ENCODE measurements at places on chromosomes 1 and 21.

GRCh38 chr1:170204121-170204520 is 58.4 kb downstream of the NTMT2 start:
- DNase-seq = no peak

DNA sequence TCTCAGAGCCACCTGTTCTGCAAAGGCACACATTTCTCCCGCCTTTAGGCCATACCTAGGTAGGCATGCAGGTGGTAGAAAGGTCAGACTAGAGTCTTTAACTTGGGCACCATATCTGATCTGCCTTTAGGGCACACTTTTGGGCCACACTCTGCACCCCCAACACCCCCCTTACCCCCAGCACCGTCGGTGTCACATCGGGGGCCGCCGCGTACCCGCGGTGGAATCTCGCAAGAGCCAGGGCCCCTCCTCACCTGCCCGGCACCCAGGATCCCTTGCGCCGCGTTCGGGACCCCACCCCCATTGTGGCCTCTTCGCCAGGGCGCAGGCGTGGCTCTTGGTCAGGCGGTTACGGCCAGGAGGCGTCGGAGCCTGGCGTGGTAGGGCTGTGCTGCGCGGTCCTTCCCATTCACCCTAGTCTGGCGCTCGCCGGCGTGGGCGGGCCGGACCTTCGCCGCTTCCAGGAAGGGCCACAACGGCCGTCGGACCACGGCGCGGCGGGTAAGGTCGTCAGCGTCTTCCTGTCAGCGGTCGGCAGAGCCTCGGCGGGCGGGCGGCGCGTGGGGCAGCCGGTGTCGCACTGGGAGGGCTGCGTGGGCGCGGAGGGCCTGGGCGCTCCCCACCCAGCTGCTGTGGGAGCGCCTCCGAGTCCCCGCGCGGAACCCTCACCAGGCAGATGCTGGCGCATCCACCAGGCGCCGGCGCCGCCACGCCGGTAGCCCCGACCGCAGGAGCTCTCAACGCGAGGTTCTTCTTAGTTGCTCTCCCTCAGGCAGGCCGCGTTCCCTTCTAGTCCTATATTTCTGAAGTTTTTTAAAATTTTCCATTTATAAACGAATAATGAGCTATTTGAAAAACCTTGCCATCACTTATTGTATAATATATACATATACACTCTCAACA is at the start of gene DNAH14:
DNAH14 (plus strand) TSS at position 341 of the 903 bp plus-strand sequence. CDS start 23,028 bp downstream, outside the sequence.
- DNase-seq = no peak

DNA sequence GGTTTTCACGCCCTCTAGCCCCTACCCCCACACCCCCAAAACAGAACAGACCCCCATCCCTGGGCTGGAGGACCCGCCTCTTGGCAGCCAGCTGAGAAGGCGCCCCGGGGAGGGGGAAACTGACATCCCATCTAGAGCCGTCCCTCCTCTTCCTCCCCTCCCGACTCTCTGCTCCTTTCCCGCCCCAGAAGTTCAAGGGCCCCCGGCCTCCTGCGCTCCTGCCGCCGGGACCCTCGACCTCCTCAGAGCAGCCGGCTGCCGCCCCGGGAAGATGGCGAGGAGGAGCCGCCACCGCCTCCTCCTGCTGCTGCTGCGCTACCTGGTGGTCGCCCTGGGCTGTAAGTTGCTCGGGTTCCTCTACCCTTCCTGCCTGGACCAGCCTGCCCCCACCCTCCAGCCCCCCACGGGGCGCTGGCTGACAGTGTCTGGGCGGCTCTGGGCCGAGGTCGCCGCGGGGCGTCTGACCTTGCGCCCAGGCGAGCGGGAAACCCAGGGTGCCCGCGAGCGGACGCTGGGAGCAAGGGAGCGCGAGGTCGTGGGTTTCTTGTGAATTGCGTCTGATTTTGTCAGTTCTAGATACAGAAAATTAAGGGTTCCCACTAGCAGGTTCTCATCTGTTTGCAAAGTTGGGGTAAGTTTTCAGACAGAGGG is 618 bp downstream of the JAM2 start:
- DNase-seq = no peak

DNA sequence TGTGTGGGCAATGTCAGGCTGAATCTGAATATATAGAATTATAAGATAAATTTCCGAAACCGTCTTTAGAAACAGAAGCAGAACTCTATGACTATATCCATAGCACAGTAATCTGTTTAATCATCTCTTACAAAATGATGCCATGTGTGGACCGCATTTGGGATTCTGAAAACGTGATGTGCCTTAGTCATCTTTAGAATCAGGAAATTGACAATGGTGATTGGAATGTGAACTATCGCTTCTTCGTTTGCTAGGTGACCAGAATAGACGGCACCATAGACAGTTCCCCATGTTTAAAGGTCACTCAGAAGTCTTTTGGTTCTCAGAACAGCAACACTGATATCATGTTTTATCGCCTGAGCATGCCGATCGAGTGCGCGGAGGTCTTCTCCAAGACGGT is 300.3 kb downstream of the ZP4 start:
- no peak for DNase-seq

GRCh38 chr21:42568866-42569731 is 55.4 kb downstream of the SLC37A1 start:
- no peak for DNase-seq

DNA sequence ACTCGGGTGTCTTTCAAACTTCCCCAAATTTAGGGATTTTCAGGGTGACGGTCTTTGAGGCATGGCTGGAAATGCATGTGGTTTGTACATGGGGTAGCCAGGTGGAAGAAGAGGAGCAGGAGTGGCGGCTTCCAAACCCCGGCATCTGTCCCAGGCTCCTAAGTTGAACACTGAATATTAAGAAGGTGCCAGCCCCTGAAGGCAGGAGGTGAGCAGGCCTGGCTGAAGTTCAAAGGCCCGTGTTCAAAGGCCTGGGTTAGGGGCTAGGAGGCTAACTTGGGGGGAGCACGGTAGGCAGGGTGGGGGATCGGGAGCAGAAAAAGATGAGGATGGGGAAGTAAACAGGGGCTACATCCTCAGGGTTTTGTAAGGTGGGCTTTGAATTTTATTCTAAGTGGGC is 42.8 kb downstream of the ELK4 start:
- no peak for DNase-seq

DNA sequence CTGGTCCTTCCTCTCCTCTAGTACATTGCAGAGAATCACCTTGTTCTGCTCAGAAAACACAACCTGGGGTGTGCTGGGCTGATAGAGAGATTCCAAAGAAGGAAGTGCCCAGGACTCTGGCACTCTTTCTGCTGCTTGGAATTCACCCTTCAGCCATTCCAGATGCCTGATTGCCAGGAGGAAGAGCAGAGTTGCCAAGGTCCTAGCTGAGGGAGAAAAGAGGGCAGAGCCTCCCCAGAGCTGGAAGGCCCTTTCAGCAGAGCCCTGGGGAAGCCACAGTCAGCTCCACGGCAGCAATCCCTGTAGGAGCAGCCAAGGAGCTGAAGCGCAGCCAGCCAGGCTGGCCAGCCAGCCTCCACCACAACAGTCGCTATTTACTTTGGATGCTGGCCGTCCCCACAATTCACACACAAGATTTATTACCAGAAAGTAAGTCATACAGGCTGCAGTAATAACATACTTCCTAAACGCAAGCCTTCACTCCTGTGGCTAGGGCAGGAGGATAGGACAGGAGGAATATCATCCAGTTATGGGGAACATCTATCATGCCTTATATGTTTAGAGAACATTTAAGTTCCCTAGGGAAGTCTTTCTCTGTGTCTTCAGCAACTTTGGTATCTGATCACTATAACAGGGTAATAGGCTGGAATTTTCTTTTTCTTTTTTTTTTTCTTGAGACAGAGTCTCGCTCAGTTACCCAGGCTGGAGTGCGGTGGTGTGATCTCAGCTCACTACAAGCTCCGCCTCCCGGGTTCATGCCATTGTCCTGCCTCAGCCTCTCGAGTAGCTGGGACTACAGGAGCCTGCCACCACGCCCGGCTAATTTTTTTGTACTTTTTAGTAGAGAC is 36.6 kb upstream of the SLC44A3 start:
- no peak for DNase-seq

- DNase-seq = no peak
Measured at GRCh38 chr1:30111431-30111830, 612.0 kb downstream of the MATN1 start.

- no peak for DNase-seq
Measured at GRCh38 chr1:53442299-53442698, 16.9 kb upstream of the DMRTB1 start.

DNA sequence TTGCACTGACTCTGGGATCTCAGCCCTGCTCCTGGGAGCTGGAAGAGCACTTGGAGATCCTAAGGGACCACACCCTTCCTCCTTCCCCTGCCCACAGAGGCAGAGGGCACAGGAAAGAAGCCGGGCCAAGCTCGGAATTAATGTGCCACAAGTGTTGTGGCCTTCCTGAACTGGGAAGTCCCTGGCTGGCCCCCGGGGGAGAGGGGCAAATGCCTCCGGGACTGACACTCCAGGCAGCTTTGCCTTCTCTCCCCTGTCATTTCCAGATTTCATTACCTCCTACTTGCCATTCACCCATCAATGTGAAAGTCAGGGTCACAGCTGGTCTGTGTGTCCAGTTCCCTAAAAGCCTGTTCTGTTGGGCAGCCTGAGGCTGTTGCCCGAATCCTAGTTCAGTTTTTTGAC is 21.7 kb downstream of the SESN2 start:
- no peak for DNase-seq

DNA sequence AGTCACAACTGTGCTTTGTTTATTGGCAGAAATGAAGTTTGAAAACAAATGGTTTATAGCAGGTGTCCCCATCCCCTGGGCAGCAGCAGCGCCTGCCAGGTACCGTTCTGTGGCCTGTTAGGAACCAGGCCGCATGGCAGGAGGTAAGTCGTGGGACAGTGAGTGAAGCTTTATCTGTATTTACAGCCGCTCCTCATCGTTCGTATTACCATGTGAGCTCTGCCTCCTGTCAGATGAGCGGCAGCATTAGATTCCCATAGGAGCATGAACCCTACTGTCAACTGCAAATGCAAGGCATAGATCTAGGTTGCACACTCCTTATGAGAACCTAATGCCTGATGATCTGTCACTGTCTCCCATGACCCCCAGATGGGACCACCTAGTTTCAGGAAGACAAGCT is 63.4 kb upstream of the SOD1 start:
- DNase-seq = no peak

DNA sequence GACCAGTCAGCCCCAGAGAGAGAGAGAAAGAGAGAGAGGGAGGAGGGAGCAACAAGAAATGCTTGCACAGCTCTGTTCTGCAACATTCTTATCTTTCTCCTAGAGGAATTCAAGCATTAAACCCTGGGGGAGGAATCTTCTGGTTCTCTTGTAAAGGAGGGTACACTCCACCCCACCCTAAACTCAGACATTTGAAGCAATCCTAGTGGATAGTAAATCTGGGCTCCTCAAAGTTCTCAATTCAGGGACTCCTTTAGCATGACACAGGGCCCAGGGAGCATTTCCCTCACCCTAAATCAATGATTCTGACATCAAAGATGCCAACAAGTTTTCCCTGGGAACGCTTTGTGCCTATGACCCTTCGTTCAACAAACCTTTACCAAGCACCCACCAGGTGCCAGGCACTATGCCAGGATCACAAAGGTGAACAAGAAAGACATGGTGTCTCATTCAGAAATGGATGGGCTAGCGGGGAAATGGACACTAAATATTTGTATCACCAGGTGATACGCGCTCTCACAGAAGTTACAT is 11.9 kb upstream of the CAPN2 start:
- no peak for DNase-seq

- no peak for DNase-seq
Measured at GRCh38 chr1:46344481-46344880, 3.9 kb downstream of the NSUN4 start.

GRCh38 chr1:202860744-202861419 is 28.1 kb downstream of the RABIF start:
- DNase-seq = no peak

DNA sequence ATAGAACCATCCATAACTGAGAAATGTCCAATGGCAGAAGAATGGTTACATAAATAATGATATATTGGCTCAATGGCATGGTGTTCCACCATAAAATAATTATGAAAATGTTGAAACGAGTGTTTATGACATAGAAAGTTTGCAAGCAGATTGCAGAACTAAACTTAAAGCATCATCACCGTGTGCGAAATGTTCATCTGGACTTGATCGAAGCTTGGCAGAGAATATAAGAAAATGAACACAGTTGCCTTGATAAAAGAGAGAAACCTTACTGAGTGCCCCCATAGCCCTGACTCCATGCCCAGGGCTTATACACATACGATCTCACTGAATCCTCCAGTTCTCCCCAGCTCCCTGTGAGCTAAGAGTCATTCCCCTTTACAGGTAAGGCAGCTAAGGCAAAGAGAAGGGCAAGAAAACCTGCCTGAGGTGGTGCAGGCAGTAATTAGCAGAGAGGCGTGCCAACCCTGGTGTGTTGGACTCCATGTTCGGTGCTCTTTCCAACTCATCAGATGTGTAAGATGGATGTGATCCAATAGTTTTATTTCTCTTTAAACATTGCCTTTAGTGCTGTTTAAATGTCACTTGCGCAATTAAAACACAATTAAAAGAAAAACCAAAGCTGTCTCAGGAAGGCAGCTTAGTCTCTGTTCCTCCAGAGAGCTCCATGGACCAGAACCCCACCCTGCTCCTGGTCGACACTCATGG is 21.8 kb upstream of the SPOCD1 start:
- DNase-seq = no peak

GRCh38 chr1:29556657-29557056 is 320.3 kb downstream of the PTPRU start:
- DNase-seq = no peak

GRCh38 chr1:202662081-202662480 is 48.2 kb downstream of the SYT2 start:
- DNase-seq = no peak

GRCh38 chr1:203629507-203630082 is 3.0 kb downstream of the ATP2B4 start:
- no peak for DNase-seq

DNA sequence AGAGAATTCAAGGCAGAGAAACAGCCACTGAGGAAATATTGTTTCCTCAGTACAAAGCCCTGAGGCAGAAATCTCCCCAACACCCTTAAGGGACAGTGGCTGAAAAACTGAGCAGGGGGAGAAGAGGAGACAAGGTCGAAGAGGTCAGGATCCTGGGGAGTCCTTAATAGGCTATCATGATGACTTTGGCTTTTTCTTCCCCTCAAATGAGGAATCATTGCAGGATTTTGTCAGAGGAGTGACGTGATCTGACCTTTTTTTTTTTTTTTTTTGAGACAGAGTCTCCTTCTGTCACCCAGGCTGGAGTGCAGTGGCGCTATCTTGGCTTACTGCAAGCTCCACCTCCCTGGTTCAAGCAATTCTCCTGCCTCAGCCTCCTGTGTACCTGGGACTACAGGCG is 10.2 kb downstream of the MAP7D1 start:
- DNase-seq = no peak
